ENCODE measurements at places on chromosomes 4 and X. TPM values are rescaled to one million over a fixed set of nuclear protein-coding genes. Genes with fewer than 3 reads are reported as not detected.

DNA sequence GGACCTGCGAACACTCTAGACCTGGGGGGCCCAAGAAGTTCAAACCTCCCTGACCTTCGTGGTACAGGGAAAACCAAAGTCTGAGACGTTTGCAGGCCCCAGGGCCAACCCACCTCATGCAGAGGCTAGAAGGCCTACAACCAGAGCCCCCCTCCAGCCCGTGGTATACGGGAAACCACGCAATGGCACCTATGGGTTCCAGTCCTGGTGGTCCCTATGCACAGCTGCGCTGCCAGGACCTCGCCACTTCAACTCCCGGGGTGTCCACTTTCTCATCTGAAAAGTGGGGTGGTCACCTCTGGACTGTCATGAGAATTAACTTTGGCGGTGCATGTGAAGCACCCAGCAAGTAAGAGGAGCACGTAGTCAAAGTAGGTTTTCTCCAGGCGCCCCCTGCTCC, 8.4 kb upstream of the MSX1 start:
- no peak for DNase-seq
- H3K4me1 ChIP-seq = peaks cover 8% of the 10 kb centered on the region
- peaks cover 11% of the 10 kb centered on the region for H3K27me3 ChIP-seq
- no peak overlapping the region for H3K4me3 ChIP-seq
- H3K36me3 ChIP-seq = no peaks in the 10 kb centered on the region

DNA sequence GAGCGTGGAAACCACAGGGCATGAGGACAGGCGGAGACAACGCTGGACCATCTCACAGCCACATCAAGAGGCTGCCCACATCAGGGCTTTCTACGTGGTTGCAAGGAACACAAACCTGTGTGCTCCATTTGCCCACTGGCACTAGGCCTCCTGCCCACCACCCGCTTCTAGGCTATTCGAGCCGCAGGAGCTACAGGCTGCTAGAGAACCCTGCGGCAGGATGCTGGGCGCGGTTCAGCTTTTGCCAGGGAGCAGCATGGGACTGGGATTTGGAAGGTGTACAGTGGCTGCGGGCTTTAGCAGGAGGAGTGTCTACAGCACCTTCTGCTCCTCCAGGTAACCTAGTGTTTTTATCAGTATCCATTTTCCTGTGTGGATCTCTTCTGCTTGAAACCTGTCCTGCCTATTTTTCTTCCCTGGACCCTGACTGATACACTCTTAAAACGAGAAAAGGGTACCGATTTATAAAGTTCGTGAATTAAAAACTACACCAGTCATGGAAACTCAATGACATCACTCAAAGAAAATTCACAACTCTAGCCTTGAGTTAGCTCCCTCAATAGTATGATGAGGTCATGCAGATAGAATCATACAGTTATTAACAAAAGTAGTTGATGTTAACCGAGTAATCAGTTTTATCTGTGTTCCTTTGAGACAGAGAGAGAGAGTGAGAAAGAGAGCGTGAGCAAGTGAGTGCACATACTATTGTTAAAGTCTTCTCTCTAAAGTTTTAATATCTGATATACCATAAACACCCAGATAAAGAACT, 12.8 kb downstream of the NOP14 start:
- H3K4me3 ChIP-seq = no peak overlapping the region
- H3K27ac ChIP-seq = no peak overlapping the region
- no peaks in the 10 kb centered on the region for H3K4me1 ChIP-seq
- DNase-seq = no peak
- no peaks in the 10 kb centered on the region for H3K27me3 ChIP-seq
- H3K36me3 ChIP-seq = peaks cover 67% of the 10 kb centered on the region

- H3K36me3 ChIP-seq = no peaks in the 10 kb centered on the region
- H3K27ac ChIP-seq = no peak overlapping the region
- no peaks in the 10 kb centered on the region for H3K27me3 ChIP-seq
- H3K4me1 ChIP-seq = no peaks in the 10 kb centered on the region
Observed at GRCh38 chr4:120730777-120731320, 191.7 kb downstream of the PRDM5 start.

The NR3C2 gene
- 11.2 TPM for total RNA-seq
